ENCODE measurements at places on chromosomes 2 and 18.

GRCh38 chr2:128313931-128314347 lies 4.7 kb downstream of the HS6ST1 start:
- DNase-seq: no peak

DNA sequence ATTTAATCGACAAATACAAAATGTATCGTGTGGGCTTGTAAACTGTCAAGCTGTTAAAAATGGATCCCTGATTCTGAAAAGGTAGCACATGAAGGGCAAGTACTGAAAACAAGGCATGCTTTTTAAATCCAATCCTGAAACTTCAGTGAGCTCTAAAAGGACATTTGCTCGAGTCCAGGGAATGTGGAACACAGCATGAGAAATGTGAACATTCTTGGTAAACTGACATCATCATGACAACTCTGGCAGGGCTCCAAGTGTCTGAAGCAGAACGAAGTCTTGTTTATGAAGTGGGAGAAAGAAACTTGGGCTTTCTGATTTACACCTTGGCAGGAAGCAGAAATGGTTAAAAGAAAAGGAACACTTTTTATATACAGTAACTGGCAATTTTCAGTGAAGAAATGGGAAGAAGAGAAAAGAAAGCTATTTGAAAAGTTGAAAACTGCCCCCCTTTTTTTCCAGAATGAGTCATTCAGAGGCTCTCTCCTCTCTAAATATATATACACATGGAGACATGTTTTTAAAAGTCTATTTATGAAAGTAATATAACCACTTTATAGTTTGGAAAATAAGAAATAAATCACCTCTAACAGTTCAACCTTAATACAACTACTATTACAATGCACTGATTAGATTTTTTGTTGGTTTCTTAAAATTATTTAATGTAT lies 120.8 kb downstream of the GAREM1 start:
- peak; percentile 89 for DNase-seq

DNA sequence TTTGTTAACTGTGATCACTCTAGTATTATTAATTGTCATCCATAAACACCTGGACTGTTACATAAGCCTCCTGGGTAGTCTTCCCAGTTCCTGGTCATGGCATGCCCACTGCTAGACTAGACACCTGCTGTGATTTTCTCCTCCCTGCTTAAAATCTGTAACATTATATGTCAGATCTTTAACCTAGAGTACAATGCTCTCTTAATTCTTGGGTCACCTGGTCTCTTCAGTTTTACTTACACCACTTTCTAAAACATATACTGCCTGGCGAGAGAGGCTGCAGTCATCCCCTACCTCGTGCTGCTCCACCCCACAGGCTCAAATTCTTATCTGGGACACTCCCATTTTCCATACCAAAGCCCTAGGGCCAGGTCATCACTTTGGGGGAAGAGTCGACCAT lies 161.3 kb downstream of the CDH2 start:
- DNase-seq: no peak

GRCh38 chr2:210584834-210585233 lies 28.4 kb downstream of the CPS1 start:
- DNase-seq: no peak

GRCh38 chr18:76476665-76477561 lies 18.1 kb downstream of the ZNF516 start:
- DNase-seq: no peak
